ENCODE measurements at places on chromosomes 6 and 20.

DNA sequence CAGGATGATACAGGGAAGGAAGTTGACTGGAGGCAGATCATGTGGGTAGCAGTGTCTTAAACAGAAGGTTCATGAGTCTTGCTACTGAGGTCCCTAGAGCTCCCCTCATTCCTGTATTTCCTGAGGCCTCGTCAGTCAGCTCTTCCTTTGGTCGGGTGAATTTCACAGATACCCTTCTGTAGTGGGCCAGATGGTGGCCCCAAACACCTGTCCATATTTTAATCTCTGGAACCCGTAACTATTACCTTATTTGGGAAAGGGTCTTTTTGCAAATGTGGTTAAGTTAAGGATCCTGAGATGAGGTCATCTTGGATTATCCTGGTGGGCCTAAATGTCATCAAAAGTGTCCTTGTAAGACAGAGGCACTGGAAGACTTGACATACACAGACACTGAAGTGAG lies 9.6 kb downstream of the KCNS1 start:
- DNase-seq = no peak

DNA sequence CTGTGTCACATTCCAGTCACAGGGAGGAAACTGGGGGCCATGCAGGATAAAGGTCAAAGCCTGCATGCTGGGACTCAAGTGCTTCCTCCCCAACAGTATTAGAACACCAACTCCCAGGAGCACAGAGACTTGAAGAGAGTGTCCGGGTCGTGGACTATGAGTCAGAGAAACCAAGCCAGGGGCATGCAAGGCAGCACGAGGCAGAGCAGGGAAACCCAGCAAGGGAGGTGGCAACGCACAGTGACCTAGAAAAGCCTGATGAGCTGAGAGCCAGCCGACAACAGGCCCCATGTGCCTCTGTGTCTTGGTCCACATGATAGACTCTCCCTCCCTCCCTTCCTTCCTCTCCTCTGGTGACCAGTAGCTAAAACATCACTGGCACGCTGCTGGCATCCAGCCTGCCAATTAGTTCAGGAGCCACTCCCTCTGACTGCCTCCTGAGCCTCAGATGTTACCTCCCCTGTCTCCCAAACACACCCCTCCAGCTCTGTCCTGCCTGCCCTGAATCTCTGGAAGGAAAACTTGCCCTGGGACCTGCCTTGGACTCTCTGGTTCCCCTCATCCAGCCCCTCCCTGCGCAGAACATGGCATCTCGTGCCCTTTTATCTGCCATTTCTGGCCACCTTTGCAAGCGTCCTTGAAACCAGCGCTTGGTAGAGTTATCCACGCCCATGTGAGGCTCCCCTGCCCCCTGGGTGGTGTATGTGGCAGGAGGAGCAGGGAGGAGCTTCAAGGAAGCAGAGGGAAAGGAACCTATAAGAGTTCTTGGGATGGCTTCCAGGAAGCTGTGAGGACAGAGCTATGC lies 16.2 kb upstream of the RNF39 start:
- no peak for DNase-seq

GRCh38 chr6:167937948-167938911 lies 59.2 kb upstream of the KIF25 start:
- DNase-seq = no peak

DNA sequence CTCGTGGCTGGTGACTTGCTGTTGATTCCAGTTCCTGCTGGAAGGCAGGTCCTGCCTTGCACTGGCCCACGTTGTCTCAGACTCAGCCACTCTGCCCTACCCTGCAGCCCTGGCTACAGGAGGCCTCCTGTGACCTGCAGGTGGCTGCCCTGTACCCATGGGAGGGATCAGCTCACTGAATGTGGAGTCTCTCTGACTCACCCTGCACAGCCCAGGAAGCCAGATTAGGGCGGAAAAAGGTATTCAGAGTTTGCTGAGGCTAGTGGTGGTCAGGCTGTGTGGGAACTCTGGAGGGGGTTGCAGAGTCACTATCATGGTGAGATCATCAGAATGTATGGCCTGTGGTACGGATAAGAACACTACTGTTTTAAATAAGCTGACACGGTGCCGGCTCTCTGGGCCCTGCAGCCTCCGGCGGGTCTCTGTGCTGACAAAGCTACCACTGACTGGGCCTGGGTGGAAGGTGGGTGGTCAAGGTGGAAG lies 24.7 kb upstream of the PYGB start:
- no peak for DNase-seq

- no peak for DNase-seq
Observed at GRCh38 chr20:37407019-37407566, 61.2 kb downstream of the SRC start.

DNA sequence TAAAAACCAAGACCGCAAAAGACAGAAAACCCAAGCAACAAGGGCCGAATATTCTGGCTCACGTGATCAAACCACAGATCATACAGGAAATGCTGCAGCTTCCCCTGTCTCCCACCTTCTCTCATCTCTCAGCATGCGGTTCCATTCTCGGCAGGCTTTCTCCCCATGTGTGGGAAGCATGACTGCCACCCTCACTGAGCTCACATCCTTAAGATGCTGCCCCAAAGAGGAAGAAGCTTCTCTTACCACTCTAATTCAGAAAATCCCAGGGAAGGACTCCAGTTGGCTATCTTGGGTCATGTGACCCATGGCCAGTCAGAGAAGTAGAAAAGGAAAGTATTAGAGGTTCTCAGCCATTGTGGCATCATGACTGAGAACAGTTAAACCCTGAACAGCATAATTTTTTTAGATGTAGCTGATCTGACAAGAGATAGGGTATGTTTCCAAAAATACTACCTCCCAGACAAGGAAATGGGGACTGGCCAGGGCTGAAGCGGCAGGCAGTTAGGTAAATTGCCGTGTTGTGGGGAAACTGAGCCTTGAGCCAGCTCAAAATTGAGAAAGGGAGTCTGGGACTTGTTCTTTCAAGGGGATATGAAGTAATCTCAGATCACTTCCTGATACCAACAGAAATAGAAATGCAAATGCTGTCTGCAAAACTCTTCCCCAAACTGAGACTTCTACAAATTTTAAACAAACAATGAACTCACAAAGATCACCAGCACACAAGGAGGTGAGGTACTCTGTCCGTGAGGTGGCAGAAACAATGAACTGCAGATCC lies 37.1 kb upstream of the GRM4 start:
- DNase-seq = no peak

GRCh38 chr6:162973151-162973872 lies 245.5 kb downstream of the PACRG start:
- DNase-seq = peak; percentile 18

- DNase-seq = no peak
Observed at GRCh38 chr6:155125906-155126305, 130.8 kb downstream of the TIAM2 start.

GRCh38 chr6:144268794-144269349 lies 16.3 kb upstream of the UTRN start:
- no peak for DNase-seq

DNA sequence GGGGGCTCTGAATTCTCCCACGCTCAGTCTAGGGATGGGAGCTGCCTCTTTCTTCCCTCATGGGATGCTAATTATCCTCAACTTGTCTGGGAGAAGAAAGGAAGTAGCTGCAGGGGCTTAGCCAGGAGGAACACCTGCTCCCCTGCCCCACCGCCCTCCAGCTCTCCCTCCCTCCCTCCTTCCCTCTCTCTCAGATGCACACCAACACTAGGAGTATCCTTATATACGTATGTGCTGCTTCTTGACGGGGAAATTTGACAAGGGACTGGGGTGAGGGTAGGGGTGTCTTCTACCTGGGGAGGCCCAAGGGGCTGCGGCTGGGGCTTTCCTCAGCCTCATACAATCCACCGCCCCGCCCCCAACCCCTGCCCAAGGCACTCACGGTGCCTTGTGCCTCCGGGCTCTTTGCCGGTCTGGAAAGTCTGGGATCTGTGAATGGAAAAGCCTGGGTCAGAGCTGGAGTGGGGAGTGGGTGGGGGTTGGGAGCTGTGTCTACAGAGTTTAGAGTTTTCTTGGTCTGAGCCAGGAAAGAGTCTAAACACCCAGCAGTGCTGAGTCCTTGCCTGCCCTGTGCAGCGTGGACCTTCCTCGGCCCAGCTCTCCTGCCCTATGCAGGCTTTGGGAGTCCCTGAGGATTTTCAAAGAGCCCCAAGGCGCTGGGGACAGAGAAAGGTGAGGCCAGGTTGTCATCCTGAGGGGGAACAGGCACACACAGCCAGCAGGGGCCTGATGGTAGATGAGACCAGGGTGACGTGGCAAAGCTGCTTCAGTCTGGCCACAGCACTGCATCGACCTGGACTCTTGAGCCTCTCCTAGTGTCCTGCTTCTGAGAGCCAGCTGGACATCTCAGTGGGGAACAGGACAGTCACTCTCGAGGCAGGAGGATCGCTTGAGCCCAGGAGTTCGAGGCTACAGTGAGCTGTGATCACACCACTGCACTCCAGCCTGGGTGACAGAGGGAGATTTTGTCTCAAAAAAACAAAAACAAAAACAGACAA lies 29.3 kb upstream of the EMILIN3 start:
- DNase-seq = no peak

DNA sequence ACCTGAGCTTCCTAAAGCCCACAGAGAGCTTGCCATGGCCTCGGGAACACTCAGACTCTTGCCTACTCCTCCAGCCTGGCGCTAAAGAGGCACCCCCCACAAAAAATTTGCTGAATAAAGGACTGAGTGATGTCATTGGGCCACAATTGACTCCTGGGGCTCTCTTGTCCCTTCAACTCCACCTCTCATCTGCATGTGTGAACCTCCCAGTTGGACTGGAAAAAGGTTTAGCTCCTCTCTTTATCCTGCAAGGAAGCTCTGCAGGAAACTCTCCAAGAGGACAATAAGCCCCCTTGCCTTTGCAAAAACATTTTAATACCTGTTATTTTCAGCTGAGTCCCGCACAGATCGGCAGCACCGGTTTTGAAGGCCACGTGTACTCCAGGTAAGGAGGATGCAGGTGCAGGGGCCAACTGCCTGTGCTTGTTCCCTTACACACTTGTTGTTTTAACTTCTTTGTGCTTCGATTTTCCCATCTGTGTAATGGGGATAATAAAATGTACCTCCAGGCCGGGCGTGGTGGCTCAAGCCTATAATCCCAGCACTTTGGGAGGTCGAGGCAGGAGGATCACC lies 107.3 kb downstream of the TFAP2C start:
- no peak for DNase-seq

GRCh38 chr6:80098392-80098791 lies 8.1 kb upstream of the BCKDHB start:
- DNase-seq = no peak

GRCh38 chr6:128437685-128438084 lies 82.7 kb downstream of the PTPRK start:
- no peak for DNase-seq

All from NCI-H1092 treated with DMSO at 0.1 percent for 48 hours (cell line).